ENCODE measurements at places on chromosomes 7 and 10.

DNA sequence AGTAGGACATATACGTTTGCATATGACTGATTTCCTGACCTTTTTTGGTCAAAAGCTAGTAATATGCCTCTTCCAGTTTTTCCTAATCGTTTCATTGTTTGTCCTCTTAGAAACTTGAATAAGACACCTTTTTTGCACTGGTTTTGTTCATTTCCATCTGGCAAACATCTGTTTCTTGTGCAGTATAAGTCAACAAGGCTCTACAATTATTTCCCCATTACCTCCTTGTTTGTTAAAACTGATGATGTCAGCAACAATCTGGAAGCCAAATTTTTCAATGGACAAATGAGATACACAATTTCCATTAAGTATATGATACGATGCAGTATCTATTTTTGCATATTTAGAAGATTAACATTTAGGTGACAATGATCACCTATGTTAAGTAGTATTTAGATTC is 148.8 kb downstream of the NRBF2 start:
- no peak for DNase-seq

- no peak for DNase-seq
These were observed 288.7 kb downstream of the SDK1 start for GRCh38 chr7:3589752-3590151.

DNA sequence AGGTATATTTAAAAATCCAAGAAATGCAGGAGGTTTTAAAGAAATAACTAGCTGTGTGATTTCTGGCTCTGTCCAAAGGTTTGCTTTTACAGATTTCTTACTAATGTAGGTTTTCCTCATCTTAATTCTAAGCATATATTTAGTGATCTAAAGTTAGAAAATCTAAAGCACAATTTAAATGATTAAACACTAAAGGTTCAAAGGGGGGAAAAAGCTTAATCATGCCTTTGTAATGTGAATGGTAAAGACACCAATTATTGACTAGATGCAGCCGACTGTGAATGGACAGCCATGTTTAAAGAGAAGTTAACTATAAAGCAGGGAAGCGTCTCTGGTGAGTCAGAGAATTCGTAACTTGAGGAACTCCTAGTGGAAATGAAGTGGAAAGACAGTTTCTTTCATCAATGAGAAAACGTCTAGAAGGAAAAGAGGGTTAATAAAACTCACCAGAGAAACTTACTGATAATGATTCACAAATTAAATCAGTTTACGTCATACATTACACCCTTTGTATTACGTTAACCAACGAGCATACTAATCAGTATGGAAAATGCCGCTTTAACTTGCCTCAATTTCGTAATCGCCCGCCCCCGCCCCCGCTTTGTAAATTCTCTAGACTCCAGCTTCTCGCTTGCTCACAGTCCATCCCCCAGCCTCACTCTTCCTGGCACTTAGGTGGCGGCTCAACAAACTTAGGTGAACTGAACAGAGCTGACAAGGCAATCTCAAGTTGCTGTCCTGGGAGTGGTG is 1.1 kb upstream of the HBP1 start:
- peak; percentile 78 for DNase-seq

DNA sequence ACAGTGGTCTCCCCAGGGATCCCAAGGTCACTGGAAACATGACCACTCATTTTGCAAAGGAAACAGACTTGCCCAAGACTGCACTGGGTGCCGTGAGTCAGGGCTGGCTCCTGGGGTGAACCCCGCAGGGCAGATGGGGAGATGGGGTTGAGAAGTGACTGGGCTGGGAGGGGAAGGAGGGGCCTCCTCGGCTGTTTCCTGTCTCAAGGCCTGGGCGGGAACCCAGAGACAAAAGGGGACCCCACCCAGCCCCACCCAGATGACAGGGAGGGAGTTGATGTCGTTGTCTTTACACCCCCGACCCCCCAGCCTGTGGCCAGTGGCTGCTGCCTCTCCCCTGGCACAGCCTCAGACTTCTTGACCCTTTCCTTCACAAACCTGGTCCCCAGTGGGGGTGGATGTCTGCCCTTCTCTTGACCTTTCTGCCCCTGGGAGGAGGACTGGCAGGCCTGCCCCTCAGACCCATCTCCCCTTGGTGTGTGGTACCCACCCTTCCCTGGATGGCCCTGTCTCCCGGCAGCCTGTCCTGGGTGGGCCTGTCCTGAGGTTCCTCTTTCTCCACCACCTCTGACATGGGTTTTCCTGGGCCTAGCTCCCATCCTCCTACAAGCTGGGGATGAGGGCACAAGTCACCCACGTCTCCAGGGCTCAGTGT is 1.4 kb downstream of the MYO1G start:
- peak; percentile 34 for DNase-seq

GRCh38 chr10:94402204-94402842 is at the start of gene TBC1D12:
TSS of gene TBC1D12 (plus strand) at chr10:94402541. CDS start at chr10:94402614, 73 bp downstream.
- peak; percentile 97 for DNase-seq

DNA sequence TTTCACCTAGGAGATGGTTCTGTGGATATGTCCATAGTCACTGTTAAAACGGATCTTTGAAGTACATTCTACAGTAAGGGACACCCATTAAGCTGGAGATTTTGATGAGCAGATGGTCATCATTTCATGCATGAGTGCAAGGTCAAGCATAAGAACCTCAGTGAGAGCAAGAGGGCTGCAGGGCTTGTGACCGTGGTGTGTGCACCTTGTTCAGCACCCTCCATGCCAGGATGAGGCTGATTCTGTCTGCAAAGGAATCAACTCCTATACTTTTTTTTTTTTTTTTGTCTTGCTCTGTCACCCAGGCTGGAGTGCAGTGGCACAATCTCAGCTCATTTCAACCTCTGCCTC is 17.6 kb downstream of the PDSS1 start:
- DNase-seq: no peak

- peak; percentile 60 for DNase-seq
These were observed at the start of gene GIGYF1 for GRCh38 chr7:100694098-100694745. TSS of gene GIGYF1 (minus strand) at chr7:100694250. CDS start at chr7:100688238, 6,012 bp downstream.

DNA sequence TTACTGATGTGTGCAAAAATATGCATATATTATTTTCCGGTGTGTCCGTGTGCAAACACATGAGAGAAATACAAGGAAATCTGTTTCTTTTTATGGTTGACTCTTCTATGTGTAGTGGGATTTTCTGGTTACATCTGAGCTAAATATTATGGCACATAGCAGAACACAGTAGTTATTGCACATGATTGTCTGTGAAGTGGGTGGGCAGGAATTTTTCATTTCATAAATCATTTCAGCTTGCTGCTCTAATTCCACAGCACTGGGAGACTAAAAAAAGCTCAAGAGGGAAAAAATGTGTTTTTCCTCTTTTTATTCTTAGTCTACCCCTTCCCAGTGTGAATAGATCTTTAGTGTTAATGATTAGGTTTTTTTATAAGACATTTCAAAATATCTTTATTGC is 197.9 kb downstream of the MBL2 start:
- DNase-seq: no peak

DNA sequence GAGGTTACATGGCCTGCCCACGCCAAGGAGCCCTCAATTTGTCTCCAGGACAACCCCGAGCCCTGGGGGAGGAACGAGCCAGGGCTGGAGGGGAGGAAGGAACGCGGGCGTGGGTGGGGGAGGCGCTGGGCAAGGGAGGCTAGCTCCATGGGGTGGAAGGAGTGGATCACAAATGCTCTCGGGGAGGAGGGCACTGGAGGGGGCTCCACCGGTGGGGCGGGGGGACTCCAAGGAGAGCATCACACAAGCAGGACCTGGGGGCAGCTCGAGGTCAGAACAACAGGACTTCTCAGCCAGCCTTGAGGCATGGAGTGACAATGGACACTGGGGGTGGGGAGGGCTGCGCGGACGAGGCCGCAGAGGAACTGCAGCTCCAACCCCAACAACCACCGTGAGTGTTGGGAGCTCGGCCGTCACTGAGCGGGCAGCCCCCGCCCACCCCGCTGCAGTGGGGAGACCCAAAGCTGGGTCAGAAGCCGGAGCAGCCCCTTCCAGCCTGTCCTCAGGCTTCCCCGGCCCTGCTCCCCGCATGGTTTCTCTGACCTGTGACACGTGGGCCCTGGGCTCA is 41.1 kb downstream of the STK32C start:
- DNase-seq: no peak

- no peak for DNase-seq
These were observed 80.7 kb downstream of the INHBA start for GRCh38 chr7:41621953-41622831.

- peak; percentile 21 for DNase-seq
These were observed 659.4 kb downstream of the MAGI2 start for GRCh38 chr7:78794101-78794500.

DNA sequence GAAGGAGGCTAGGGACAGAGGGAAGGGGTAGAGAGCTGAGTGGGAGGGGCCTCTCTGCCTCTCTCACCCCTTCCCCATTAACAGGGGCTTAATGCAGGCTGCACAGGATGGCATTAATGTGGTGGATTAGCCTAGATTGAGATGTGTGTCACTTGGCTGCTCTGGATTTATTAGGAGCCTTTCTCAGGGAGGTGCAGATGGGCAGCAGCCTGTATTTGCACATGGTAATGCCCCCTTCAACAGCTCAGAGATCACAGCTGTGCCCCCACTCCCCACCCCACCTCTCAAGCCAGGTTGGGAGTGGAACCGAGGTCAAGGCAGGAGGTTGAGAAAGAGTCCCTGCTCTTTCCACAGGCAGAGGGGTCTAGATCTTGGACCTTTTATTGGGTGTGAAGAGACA is 7.3 kb downstream of the PITX3 start:
- no peak for DNase-seq
